ENCODE measurements at places on chromosomes 4 and X.

GRCh38 chr4:26762650-26763049, 98.0 kb upstream of the STIM2 start:
- DNase-seq = no peak

DNA sequence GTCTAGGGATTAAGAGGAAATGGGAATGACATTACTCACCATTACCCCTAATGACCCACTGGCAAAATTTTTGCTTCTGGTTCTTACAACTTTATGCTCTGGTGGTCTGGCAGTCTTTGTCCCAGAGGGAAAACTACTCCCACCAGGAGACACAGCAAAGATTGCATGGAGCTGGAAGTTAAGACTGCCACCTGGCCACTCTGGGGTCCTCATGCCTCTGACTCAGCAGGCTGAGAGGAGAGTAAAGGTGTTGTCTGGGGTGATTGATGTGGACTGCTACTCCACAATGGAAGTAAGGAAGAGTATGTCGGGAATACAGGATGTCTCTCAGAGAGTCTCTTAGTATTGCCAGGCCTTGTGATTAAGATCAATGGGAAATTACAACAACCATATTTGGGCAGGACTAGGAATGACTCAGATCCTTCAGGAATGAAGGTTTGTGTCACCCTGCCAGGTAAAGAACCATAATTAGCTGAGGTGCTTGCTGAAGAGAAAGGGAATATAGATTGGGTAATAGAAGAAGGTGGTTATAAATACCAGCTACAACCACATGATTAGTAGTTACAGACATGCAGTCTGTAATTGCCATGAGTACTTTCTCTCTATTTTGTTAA, 215.5 kb downstream of the GPAT3 start:
- no peak for DNase-seq

DNA sequence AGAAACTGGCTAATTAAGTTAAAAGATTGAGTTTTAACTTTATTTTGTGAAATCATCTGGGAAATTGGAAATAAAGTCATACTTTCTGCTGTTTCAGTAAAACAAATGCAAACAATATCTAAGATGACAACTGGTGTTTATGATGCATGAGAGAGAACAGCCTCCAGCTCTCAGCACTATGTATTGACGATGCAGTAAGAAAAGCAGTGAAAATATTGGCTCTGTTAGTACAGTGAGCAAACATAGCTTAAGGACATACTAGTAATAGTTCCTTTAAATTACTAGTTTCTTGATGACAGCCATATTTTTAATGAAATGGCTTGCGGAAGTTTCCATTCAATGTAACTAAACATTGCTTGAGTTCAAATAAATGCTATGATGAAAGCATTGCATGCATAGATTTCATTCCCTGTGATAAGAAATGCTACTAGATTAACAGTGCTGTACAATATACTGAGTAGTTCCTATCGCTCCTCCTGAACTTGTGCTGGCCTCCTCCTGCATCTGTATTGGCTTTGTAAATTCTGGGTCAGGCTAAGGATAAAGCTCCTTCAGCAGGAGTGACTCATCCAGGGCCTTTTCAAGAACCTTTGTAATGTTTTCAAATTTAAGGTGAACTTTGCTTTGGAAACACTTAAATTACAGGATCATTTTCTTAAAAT, 11.6 kb downstream of the ARHGAP24 start:
- peak; percentile 17 for DNase-seq

GRCh38 chr4:128552586-128552907, 257.0 kb upstream of the JADE1 start:
- no peak for DNase-seq

- DNase-seq = peak; percentile 82
Measured at GRCh38 chrX:129781134-129781672, 1.5 kb downstream of the SASH3 start.

GRCh38 chrX:16137416-16138107, 14.2 kb downstream of the GRPR start:
- peak; percentile 35 for DNase-seq

DNA sequence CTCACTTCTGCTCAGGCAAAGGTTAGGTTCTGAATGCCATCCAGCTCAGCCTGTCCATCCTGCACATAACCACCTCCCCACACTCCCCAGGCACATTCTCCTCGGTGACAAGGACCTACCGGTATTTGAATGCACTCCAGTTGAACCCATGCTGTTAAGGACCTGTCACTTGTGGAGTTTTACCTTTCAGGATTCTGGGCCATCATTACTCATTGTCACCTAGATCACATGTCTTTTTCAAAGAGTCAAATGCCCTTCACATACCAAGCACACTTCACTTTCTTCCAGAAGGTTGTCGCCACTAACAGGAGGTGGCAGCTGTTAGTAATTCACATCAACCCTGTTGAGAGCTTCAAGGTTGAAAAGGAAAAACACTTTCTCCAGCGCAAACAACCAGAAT, 218.3 kb downstream of the SOWAHB start:
- no peak for DNase-seq

GRCh38 chr4:42083816-42084215, 68.6 kb downstream of the BEND4 start:
- DNase-seq = no peak

DNA sequence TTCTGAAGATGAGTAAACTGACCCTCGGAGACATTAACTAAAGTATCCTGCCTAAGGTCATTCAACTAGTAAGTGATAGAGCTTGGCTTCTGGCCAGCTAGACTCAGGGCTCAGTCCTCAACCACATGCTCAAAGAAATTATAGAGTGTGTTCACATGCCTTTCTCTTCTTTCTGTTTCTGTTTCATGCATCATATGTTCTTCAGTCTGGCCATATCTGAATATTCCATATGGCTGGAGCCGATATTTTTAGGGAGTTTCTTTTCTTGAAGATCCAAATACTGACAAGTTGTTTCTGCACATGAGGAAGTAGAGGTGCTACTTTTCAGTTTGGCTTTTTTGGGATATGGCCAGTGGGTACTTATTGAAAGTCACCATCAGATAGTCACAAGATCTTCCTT, 44.9 kb downstream of the MMRN1 start:
- no peak for DNase-seq

GRCh38 chr4:61753739-61754138, 553.6 kb downstream of the ADGRL3 start:
- DNase-seq = no peak

DNA sequence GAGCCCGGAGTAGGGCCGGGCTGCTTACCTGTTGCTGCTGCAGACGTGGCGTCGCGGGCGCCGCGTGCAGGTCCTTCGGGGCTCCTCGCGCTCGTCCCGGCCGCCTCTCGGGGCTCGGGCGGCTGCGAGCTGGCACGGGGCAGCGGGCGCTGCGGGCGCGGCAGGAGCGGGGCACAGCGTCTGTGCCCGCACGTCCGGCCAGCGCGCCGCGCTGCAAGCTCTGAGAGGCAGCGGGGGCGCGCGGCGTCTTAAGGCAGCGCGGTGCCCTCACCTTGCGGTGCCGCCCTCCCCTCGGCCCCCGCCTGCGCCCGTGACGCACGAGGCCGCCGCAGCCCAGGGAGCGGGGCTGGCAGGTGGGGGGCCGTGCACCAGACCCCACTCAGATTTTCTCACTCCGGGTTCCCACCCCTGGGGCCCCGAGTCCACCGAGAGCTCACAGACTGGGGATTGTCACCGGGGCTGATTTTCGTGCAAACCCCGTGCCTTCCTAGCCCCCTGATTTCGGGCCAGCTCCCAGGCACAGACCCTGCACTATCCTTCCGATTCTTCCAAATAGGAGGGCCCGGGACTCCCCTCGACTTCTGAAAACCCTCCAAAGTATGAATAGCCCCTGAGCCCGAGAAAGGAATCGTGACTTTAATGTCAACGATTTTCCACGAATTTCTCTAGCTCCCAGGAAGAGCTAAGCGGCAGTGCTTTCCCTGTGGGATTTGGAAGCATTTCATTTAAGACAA, at the start of gene GPR101:
TSS of gene GPR101 (minus strand) at position 222 of the 734 bp plus-strand sequence. CDS start 2,321 bp downstream, outside the sequence.
- DNase-seq = no peak

DNA sequence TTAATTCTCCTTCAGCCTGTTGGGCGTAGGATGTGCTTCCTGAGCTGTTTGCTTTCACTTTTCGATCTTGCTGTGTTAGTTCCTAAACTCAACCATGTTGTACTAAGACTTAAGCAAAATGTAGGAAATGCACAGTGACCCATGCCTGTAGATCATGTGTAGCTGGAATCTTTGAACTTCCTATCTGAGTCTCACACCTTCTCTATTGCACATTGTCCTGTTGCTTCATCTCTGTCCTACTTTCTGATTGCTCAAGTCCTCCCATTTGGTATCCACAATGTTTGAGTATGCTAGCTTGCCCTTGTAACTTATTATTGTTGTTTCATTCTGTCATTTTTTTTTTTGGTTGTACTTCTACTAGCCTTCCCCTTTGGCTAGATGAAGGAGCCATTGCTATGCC, 239.6 kb downstream of the PPP1R2C start:
- no peak for DNase-seq

DNA sequence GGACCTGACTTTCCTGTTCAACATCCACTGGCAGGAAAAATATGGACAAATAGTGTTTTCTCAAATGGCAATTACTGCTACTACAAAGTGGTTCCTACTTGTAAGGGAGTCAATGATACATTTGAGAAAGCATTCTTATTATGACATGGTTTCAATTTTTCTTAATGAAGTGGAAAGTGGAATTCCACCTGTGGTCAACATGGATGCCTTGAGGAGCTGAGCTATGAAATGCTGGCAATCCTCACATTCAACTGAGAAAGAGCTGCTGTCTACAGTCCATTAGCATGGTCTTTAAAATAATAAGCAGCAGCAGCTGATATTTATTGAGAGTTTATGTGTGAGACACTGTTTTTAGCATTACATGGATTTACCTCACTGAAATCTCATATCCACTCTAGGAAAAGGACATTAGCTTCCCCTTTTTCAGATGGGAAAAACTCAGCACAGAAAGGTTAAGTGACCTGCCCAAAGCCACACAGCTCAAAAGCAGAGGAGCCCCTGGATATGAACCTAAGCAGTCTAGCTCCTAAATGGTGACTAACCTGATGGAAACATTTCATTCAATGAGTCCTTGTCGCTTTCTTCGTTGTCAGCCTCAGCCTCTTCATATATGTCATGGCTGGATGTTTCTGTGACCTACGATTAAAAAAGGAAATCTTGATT, 29.2 kb downstream of the MAP7D3 start:
- no peak for DNase-seq

- no peak for DNase-seq
Measured at GRCh38 chr4:174259580-174259979, 23.9 kb downstream of the FBXO8 start.

- DNase-seq = no peak
Measured at GRCh38 chr4:63764400-63764799, 644.9 kb downstream of the TECRL start.

GRCh38 chrX:125295337-125295736, 24.3 kb upstream of the TEX13C start:
- DNase-seq = peak; percentile 64

DNA sequence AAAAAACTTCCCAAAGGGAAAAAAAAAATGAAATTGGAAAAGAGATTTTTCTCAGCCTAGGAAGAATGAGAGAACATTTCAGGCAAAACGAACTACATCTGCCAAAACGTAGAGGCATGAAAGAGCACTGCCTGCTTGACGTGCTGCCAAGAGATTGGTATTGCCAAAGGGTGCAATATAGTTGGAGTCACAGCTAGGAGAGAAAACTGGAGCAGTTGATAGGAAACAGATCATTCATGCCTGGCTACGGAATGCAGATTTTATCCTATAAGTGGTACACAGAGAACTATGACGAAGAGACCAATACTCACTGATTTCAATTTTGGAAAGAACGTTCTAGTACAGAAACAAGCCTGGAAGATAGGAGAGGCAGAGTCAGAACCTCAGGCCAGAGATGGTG, 68.4 kb upstream of the IQCM start:
- DNase-seq = no peak
